Body of pancreas (tissue), 4 donors: ENCODE measurements at places on chromosomes 2 and 18.

GRCh38 chr18:23538001-23538400, 34.7 kb downstream of the RMC1 start:
- DNase-seq: no peak

DNA sequence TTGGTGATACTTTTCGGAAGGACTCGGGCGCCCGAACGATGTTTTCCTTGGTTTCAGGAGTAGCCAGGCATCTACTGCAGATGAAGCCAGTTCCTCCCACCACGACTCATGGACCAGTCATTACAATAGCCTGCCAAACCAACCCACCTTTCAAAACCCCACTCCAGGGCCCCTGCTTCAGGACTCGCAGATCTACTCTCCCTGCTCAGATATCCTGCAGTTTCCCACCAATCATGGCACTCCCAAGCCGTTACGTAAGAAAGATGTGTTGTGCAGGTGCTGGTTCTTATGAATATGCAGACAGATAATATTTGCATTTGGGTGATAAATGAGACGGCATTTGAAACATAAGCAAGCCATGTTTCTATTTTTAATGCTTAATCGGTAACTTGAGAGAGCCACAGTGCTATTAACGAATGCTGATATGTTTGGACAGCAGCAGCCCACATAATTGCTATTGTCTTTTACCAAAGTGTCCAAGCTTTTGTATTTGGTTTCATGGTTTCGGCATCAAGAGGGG, 3.5 kb upstream of the CYS1 start:
- no peak for DNase-seq

DNA sequence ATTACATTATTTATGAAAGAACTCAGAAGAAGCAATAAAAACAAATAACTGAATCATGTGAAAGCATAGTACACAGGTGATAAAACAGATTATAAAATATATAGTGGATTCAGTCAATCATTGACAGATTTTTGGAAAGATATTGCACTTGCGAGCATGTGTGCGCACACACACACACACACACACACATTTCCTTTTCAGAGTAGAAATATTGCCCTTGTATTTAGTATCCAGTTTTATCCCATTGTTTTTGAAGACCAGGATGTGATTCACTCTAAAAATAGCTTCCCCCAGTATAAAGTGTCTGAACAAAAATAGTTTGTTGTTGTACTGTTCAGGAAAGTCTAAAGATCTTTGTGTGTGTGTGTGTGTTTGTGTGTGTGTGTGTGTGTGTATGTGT, 145.5 kb downstream of the CALCRL start:
- DNase-seq: no peak

- DNase-seq: no peak
These were observed 635.2 kb downstream of the DPP10 start for GRCh38 chr2:115077626-115078025.

- DNase-seq: no peak
These were observed 5.6 kb downstream of the IKZF2 start for GRCh38 chr2:213145715-213146242.

DNA sequence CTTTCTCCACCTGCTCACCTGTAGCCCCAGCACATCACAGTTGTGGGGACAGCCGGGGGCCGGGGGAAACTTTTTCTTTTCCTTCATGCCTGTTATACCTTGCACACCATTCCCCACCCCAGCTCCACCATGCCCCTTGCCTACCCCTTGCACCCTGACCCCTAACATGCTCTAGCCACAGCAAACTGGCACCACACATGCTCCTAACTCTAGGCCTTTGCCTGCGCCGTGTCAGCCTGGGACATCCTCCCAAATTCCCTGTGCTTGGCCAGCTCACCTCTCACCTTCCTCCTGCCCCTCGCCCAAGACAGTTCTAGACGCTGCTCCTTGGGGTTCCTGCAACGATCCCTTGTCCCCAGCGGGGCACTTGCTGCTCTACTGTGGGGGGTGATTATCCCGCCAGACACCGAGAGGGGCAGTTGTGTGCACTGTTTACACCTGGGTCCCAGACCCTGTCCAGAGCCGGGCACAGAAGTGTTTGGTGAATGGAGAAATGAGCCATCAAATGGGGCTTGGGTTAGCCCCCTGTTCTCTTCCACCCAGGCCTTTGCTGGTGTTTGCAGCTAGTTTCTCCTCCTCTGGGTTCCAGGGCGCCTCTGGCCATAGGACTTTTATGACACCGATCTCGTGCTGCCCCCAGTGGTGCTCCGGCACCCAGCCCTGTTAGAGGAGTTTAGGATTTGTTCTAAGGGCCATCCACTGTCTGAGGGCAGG, 129.8 kb downstream of the CTIF start:
- no peak for DNase-seq

DNA sequence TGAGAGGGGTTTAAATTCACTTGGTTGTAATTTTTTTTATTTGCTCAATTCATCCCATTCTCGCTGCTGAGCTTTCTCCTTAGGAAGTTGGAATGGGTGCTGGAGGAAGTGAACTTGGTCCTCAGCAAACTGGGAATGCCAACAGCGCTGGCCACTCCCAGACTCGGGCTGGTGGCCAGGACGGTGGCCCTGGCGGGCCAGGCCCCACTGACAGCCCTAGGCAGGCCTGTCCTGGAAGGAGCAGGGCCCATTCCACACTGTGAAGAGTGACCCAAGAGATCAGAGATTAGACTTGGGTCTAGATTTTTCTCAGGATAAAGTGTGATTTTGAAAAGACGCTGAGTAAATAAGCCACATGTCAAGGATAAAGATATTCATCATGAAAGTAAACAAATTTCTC, 132.7 kb downstream of the HDAC4 start:
- DNase-seq: peak; percentile 80

GRCh38 chr2:178553047-178553446, 72.8 kb downstream of the PLEKHA3 start:
- DNase-seq: no peak

GRCh38 chr2:42545841-42546390, 22.5 kb upstream of the MTA3 start:
- no peak for DNase-seq

DNA sequence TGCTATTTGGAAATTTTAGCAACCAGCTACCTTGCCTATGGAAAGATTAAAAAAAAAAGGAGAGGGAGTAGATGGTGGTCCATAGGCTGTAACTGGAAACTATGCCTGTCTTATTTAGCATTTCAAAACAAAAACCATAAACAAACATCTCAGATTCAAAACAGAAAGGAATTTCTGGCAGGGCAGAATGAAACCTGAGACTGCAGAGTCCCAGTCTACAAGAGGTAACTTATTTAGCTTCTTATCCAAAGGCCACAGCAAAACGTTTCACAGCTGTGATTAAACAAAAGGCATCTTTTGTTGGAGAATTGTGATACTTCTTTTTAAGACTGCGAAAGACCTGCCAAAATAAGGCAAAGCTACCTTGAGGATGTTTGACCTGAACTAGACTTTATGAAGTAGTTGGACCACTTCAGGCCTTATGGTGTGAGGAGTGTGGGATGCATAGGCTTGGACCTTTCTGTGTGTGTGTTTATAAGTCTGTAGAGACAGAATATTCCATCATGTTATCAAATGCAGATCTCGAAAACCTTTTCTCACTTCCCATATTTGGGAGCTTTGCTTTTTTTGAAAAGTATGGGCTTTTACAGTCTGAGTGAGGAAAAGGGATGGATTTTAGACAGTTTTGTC, 11.0 kb downstream of the CRIM1 start:
- DNase-seq: no peak

- DNase-seq: no peak
These were observed 7.5 kb downstream of the REL start for GRCh38 chr2:60888853-60889252.

- DNase-seq: peak; percentile 67
These were observed 22.2 kb upstream of the TTC39C start for GRCh38 chr18:23992089-23992940.

DNA sequence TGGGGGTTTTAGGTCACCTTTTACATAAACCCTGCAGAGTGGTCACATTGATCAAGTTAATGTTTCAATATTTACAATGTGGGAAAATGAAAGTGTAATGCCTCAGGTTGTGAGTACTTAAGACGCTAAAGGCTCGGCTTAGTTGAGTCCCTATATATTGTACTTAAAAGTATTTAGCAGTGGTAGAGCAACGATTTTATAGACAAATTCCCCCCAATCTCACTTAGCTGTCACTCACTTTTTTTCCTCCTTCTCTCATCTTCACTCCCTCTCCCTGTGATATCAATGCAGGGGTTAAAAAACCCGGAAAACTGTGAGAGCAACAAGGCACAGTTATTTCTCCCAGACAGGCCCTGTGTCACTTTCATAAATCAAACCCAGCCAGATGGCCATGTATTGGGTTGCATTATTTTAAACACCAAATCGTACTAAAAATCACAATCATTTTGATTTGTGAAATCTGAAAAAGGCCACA, 5.4 kb downstream of the POU3F3 start:
- no peak for DNase-seq

DNA sequence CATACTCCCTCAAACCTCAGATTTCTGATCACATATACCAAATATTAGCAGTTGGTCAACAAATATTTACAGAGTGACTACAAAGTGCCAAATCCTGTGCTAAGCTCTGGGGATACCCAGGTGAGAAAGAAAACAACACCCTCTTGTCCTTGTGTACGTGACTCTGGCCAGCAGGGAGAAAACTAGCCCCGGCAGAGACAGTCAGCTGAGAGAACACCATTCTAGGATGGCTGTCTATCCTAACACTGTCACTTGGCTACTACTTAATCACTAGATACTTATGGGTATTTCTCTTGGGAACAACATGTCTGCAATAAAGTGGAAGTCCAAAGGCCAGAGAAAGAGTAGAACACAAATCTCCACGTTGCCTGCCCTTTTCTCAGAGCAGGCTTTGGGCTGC, 57.9 kb upstream of the CD226 start:
- no peak for DNase-seq

DNA sequence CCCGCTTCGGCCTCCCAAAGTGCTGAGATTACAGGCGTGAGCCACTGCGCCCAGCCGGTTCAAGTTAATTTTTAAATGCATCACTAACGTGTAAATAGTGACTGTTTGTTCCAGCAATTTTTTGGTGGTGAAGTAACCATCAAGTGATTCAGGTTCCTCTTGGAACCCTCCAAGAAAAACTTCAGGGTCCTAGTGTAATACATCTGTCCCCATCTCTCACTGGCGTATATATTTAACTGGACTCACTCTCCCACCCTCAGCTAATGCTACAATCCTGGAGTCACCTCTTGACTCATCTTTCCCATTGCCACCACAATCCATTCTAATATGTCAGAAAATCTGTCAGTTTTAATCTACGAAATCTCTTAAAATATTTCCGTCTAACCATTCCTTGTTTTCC, 10.3 kb downstream of the SULT1C4 start:
- no peak for DNase-seq

DNA sequence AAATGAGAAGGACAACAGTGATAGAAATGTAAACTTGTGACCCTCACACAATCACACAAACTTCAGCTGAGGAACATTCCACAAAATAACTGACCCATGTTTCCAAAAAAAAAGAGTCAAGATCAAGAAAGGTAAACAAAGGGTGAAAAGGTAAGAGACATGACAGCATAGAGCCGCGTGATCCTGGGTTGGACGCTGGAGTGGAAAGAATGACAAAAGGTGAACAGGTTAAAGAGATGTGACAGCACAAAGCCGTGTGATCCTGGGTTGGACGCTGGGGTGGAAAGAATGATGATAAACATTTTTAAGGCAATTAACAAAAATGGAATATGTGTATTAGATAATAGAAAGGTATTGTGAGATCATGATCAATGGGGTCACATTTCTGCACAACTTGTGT, 110.3 kb downstream of the SNTG2 start:
- DNase-seq: no peak

GRCh38 chr2:227504700-227505099, 32.7 kb downstream of the AGFG1 start:
- no peak for DNase-seq

GRCh38 chr2:33058716-33059470, 112.1 kb downstream of the LTBP1 start:
- DNase-seq: no peak

DNA sequence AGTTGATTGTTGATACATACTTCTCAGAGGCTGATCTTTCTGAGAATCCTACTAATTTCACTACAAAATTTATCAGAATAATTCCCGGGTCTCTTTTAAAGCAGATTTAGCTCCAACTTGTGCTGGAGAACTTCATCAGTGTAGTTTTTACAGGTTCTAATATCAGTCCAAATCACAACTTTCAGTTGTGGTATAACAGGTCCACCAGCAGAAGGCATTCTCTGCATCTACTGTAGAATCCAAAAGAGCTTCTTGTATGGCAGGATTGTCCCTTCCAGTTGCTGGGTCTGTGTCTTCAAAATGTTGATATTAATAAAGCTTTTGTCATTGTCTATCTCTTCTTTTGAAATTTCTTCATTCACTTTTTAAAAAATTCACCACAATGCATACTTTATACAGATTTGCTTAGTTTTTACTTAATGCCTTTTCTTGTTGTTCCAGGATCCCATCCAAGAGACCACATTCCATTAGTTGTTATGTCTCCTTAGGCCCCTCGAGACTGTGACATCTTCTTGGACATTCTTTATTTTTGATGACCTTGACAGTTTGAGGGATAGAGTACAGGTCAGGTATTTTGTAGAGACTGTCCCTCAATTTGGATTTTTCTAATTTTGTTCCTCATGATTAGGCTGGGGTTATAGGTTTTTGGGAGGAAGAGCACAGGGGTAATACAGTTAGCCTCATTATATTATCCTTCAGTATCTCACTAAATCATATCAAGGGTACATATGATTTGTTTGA, 490.5 kb upstream of the MEX3C start:
- DNase-seq: no peak

DNA sequence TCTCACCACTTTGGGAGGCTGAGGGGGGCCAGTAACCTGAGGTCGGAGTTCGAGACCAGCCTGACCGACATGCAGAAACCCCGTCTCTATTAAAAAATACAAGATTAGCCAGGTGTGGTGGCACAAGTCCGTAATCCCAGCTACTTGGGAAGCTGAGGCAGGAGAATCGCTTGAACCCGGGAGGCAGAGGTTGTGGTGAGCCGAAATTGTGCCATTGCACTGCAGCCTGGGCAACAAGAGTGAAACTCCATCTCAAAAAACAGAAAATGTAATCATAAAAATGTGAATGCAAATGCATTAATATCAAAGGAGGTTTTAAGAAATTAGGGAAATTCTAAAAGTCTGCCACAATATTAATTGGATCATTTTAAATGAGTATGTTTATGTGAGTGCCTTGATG, 45.7 kb downstream of the ACTR2 start:
- no peak for DNase-seq

DNA sequence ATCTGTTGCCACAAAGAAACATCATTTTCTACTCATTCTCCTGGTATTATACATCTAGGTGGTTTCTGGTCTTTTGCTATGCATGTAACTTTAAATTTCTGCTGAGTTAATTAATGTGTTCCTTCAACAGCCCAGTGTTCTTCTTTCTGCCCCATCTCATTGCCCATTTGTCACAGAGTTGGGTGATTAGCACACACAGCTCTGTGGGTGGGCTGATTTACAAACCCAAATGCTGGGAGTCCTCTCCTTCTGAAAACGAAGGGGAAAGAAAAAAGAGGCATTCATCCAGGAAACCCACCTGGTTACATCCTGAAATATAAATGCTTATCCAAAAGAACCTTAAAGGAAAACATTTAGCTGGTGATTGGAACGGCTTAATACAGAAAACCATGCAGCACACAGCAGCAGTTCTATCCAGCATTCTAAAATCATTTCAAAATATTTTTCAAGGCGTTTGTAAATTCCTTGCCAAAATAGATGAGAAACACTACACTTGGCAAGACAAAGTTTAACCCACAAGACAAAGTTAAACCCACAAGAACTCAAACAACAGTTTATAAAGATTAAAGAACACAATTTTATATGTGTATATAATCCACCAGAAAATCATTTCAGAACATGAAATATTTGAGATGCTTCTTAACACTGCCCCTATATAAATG, 177.9 kb downstream of the ANTXR1 start:
- DNase-seq: no peak
